Stimulated activated CD4-positive, alpha-beta T cell treated with anti-CD3 and anti-CD28 coated beads, TNF-alpha, amount 100 ng/mL, for 24 hours (primary cell): ENCODE measurements at places on chromosomes 3 and 15.

DNA sequence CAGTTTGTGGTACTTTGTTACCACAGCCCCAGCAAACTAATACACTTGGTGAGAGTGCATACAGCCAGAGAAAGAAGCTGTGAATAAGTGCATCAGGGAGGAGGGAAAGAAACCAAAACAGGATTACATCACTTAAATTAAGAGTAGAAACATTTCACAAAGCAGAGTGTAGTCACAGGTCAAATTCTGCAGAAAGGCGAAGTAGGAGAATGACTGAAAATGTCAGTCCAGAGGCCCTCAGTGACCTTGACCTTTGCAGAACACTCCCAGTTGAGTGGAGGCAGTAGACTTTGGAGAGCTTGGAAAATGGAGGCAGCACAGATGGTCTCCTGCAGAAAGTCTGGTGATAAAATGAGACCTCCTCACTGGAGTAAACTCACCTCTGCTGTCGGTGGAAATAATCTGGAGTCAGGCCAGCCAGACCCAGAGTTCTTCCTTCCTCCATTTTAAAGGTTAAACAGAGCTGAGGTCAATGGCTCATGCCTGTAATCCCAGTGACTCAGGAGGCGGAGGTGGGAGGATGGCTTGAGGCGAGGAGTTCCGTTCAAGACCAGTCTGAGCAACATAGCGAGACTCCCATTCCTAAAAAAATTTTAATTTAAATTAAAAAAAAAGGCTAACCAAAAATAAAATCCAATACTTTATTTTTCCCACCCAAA, 5.0 kb downstream of the CD86 start:
- no peak for DNase-seq

- DNase-seq = no peak
These were observed 187.2 kb downstream of the SHQ1 start for GRCh38 chr3:72661115-72661457.

DNA sequence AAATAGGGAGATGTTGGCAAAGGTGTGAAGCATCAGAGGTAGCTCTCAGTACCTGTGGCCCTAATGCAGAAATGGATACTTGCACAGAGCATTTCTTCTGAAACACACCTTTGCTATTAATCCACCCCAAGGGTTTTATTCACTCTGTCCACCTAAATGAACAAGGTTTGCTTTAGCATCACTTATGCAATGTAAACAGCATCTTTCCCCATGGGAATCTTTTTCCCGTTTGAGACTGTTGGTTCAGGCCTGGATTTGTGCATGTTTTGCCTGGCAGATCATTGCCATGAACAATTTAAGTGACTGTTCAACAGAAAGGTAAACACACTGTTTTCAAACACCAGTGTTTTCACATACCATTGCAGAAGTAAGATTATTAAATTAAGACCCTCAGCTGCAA, 508.3 kb downstream of the SOX2 start:
- DNase-seq = no peak

GRCh38 chr15:73758461-73758860, 5.3 kb upstream of the INSYN1 start:
- DNase-seq = no peak

GRCh38 chr15:85497172-85497569, 116.8 kb downstream of the AKAP13 start:
- DNase-seq = no peak
